ENCODE measurements at places on chromosomes 3 and 15. TPM values are rescaled to one million over a fixed set of nuclear protein-coding genes. Genes with fewer than 3 reads are reported as not detected.

RAB11A gene
- total RNA-seq, result 317 TPM

DUOXA1 gene
- 32.3 TPM for total RNA-seq

TUSC7 gene
- not detected for total RNA-seq

KIF15 gene
- 2.4 TPM for total RNA-seq

P2RY1 gene
- total RNA-seq, result 21.1 TPM

Data from tracheal epithelial cell (primary cell).